ENCODE measurements at places on chromosomes 4 and X.
A peak's percentile ranks its signal among the peaks of the same experiment; 100 is the strongest.

GRCh38 chrX:2283111-2283859 is 217.5 kb downstream of the DHRSX start:
- peak; percentile 65 for DNase-seq

DNA sequence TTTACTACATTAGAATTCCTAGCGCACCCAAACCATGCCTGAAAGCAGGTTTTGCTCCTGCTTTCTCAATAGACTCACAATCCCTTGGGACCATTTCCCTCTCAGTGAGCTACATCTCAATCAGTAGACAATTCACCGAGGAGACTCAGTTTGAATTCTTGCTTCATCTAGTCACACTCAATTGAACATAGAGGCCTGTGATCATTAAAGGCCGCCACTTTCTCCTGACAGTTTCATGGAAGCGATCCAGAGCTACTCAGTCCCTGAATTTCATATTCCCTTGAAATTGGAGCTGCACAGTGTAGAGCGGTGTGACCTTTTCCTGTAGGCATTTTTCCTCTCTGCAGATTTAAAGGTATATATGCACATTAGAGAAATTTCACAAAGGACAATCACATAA is 193.9 kb upstream of the SPOCK3 start:
- no peak for DNase-seq

GRCh38 chrX:37818031-37818430 is 29.3 kb downstream of the DYNLT3 start:
- DNase-seq, result no peak

- DNase-seq, result no peak
These were observed 15.7 kb upstream of the BANK1 start for GRCh38 chr4:101774807-101775206.

- DNase-seq, result no peak
These were observed 110.5 kb downstream of the PCDH19 start for GRCh38 chrX:100299559-100299958.

Measured in right hindlimb (tissue), 1 donor.